ENCODE measurements at places on chromosomes 16 and 17.

DNA sequence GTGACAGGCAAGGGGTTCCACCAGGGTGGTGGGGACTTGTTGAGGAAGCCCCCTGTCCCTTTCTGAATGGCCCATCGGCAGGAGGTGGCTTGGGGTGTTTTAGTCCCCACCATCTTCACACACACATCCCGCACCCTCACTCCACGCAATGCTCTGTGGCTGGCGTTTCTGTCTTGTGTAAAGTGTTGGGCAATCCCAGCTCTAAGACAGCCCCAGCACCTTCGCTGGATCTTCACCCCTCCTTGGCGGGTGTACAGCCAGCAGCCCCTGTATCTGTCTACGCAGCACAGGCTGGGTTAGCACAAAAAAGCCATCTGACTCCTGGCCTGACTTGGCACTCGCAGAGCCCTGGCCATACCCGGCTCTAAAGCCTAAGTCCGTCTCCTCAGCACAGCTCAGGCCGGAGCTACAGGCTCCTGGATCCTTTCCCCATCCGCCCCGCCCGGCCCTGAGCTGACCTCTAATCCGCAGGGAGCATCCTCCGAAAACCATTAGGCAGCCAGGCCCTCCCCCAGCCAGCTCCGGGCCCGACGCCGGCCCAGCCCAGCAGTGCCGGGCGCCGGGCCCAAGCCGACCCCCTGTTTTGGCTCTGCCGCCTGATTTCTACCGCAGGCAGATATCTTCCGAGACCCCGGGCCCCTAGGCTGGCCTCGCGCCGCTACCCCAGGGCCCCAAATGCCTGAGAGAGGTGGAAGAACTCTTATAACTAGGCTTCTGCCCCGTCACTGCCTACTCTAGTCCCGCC is 42.4 kb upstream of the TAC4 start:
- no peak for DNase-seq

GRCh38 chr16:70696952-70697593 is 11.2 kb upstream of the MTSS2 start:
- no peak for DNase-seq

GRCh38 chr17:21172846-21173245 is 41.1 kb downstream of the TMEM11 start:
- DNase-seq = no peak

DNA sequence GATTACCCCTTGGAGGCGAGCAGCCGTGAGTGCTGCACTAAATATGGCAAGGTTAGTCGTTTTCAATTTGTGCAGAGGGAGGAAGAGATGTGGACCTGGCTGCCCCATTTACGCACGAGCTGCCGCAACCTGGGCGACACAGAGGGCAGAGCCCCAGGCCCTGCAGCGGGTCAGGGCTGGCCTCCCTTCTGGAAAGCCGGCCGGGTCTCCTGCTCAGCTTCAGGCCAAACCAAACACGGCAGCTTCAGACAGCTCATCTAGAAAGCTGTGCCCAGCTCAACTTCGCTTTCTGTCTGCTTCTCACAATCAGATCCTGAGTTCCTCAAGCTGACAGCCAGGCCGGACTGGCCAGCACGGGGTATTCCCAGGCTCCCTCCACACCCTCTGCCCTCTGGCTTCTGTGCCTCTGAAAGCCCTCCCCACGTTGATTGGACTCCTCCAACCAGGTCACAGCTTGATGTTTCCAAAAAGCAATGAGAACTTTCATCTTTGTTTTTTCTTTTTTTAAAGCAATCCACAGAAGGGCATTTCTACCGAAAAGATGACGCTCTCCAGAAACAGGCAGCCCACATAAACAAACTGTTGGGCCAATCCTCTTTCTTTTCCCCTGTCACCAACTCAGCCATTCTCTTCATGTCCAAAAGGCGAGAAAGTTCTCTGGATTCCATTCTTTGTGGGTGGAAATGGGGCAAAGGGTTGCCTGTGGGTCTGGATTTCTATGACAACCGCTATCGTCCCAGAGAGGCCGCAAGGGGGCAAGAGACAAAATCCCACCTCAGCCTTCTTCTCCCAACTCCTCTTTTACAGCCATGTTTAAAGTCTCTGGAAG is 189.0 kb downstream of the ZFHX3 start:
- no peak for DNase-seq

DNA sequence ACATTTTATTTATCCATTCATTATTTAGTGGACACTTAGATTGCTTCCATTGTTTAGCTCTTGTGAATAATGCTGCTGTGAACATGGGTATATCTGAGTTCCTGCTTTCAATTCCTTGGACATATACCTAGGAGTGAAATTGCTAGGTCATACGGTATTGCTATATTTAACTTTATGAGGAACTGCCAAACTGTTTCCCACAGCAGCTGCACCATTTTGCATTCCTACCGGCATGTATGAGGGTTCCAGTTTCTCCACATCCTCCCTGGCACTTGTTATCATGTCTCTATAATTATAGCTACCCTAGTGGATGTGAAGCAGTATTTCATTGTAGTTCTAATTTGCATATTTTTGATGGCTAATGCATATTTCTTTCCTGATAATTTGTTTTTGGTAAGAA is 23.7 kb upstream of the DRG2 start:
- DNase-seq = no peak

GRCh38 chr17:80284631-80285030 is 24.0 kb downstream of the RNF213 start:
- no peak for DNase-seq

GRCh38 chr16:81792828-81793227 is 13.7 kb downstream of the PLCG2 start:
- DNase-seq = no peak

GRCh38 chr16:11276896-11277593 is 765 bp upstream of the PRM2 start:
- no peak for DNase-seq

DNA sequence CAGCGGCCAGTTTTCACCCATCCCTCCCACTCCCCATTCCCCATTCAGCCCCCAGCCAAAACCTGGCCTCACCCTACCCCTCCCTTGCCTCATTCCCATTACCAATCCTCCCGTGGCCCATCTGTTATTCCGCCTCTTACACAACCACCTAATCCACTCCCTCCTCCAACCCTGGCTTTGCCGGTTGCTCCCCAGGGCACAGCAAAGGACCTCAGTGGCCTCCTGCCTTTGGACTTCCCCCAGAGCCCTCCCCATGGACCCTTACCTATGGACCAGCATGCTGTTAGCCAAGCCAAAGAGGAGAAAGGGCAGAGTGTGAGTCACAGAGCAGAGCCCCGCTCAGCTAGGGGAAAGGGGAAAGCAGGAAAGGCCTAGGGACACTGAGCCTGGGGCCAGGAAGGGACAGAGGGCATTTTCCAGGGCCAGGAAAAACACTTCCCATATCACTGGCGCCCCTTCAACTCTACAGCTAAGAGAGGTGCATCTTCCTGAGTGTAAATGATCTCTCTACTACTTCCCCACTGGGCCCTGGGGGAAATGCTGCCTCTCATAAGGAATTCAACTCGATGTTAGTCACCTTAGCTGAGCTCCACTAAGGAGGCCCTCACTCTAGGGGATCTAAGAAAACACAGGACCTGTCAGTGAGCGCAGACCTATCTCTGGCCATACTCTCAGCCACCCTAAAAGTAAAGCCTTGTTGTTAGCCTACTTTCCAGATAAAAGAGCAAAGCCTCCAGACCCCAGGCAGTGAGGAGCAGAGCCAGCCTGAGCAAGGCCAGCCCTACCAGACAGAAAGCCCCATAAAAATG is 10.6 kb downstream of the PEMT start:
- DNase-seq = no peak

DNA sequence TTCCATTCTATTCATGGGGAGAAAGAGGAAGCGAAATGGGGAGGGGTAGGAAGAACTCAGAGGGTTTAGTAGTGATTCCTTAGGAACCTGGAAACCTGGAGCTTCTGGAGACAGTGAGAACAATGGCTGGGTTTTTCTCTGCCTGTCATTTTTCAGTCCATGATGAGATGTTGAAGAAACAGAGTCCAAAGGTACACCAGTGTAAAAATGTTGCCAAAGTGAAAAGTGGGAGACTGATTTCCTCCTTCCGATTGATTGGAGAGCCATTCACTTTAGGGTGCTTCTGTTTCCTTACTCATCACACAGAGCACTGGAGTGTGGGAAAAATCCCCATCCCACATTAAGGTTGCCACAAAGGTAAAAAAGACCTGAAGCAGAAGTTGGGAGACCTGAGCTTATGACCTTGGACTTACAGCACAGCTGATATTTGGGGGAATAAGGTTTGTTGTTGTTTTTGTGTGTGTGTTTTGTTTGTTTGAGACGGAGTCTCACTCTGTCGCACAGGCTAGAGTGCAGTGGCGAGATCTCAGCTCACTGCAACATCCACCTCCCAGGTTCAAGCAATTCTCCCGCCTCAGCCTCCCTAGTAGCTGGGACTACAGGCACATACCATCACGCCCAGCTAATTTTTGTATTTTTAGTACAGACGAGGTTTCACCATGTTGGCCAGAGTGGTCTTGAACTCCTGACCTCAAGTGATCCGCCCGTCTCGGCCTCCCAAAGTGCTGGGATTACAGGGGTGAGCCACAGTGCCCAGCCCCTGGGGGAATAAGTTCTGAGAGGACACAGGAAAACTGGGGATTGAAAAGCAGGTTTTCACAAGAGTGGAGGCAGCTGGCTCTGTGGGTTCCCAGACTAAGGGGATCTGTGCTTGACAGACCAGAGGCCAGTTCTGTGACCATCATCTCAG is 1.4 kb upstream of the DHX8 start:
- DNase-seq = no peak

- no peak for DNase-seq
Measured at GRCh38 chr16:84120023-84120422, 3.3 kb upstream of the MBTPS1 start.

GRCh38 chr17:66543526-66543925 is 241.1 kb downstream of the PRKCA start:
- DNase-seq = no peak

GRCh38 chr17:57377094-57377493 is 120.8 kb downstream of the MSI2 start:
- DNase-seq = no peak

- DNase-seq = no peak
Measured at GRCh38 chr16:70551788-70552187, 28.2 kb downstream of the SF3B3 start.

- peak; percentile 65 for DNase-seq
Measured at GRCh38 chr16:88437367-88437964, 15.6 kb upstream of the ZFPM1 start.

DNA sequence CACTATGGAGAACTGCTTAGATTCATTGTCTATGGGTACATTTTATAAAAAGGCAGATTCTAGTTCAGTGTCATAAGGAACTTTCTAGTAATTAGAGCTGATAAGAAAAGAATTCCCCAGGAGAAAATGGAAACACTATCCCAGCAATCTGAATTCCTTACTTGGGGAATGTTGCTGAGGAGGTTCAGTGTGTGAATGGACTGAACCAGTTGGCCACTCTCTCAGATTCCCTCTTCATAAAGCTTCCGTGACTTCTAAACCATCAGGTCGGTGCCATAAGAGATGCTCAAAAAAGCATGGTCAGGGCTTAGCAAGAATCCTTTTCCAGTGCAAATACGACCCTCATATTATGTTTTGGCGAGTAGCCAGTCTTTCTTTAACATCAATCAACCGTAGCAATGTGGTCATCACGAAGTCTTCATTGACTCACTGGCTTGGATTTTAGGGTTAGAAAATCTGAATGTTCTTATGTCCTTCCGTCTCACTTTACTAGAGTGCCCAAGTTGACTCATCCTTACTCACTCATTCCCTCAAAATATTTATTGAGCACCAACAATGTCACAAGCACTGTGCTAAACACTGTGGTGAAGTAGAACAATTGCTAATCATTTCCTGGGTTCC is 102.7 kb upstream of the HLF start:
- DNase-seq = peak; percentile 31

DNA sequence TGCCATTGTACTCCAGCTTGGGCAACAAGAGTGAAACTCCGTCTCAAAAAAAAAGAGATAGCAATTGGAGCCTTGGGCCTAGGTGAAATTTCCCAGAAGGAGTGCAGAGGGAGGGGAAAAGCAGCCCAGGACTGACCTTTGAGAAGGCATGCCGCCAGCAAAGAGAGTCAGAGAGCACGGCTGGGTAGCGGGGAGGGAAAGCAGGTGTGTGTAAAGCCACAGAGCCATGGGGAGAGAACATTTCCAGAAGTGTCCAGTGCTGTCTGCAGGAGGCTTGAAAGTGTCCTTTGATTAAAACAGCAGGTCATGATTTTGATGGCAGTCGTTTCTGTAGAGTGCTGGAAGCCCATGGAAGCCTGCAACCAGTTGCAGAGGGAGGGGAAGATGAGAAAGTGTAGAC is 8.1 kb downstream of the C16orf54 start:
- no peak for DNase-seq

DNA sequence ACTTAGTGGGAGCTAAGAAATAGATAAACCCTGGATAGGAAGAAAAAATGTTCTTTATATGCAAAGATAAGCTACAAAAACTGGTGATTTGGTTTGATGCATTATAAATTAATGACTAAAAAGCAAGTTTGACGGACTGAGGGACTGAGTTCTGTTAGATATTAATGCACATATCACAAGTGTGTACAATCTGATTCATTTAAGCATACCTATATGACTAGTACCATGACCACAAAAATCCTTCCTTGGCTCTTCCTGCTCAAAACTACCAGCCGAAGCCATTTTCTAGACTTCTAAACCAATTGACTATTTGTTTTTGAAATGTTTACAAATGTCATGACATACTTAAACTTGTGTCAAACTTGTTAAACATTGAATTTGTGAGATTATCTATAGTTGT is 374.5 kb upstream of the MON1B start:
- DNase-seq = peak; percentile 10

- DNase-seq = no peak
Measured at GRCh38 chr17:40550608-40551007, 14.7 kb downstream of the CCR7 start.

DNA sequence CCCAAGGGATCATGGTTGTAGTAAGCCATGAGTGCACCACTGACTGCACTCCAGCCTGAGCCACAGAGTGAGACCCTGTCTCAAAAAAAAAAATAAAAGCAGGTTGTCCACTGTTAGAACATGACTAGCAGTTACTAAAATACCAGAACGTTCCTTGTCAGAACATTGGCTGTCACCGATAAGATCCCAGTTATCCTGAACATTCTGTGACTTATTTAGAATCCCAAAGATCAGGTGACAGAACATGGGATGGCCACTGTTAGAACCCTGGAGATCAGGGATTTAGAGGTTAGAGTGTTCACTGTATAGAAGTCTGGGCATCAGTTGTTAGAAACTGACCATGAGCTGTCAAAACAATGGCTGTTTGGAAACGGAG is 8.6 kb downstream of the CES4A start:
- no peak for DNase-seq

DNA sequence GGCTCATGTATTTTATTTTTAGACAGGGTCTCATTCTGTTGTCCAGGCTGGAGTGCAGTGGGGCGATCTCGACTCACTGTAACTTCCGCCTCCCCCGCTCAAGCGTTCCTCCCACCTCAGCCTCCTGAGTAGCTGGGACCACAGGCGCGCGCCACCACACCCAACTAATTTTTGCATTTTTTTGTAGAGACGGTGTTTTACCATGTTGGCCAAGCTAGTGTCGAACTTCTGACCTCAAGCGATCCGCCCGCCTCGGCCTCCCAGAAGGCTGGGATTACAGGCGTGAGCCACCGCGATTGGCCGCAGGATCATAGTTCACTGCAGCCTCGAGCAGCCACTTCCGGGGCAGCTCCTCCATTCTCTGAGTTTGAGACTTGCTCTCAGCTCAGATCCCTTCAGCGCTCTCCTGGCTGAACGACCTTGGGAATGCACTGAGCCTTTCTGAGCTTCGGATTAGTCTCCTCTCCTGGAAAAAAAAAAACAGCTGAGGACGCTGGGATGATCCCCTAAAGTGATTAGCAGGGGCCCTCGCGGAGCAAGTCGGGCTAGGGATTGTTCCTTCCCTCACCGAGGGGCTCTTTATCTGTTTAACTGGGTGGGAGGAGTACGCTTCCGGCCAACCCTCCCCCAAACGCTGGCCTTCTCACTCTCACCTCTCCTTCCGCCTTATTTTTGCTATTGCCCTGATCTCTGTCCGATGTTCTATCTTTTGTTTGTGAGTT is 1.1 kb upstream of the PKMYT1 start:
- DNase-seq = no peak
